ENCODE measurements at places on chromosomes 13 and 19. TPM values are rescaled to one million over a fixed set of nuclear protein-coding genes. Genes with fewer than 3 reads are reported as not detected.

GRCh38 chr19:54518844-54519243 lies 16.2 kb downstream of the LAIR2 start:
- H3K4me3 ChIP-seq = peak overlapping the region; percentile 58
- no peaks in the 10 kb centered on the region for H3K36me3 ChIP-seq
- peak; percentile 48 for DNase-seq
- H3K27me3 ChIP-seq = peaks cover 7% of the 10 kb centered on the region

DNA sequence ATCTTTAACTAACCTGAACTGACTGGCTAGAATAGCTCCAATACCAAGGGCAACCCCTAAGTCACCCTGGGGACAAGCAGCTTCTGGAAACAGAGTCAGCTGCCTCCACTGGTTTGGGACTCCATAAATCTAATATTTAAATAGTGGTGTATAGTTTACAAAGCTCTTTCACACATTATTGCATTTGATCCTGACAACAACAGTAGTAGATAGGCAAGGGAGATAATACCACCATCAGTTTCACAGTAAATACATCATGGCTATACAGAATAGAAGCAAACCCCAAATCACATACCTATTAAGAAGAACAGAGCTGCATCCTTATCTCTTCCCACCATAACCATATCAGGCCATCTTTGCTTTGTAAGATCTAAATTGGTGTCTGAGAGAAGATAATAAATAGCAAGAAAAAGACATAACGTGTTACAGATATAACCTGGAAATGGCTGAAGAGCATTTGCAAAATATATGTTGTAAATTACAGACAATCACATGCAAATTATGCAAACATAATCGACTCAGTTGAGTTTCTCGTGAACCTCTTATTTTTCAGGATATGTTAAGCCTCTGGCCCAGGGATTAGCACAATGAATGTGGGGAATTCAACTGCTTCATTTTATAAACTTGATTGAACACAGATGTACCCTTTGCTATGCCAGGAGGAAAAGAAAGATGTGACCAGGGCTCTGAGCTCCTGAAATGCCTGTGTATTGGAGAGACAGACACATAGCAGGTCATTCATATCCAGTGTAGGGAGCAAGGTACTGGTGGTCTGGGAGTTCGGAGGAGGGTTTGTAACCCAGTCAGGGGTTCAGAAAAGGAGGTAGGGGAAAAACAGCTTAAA lies 142.5 kb downstream of the SLC7A1 start:
- no peaks in the 10 kb centered on the region for H3K4me1 ChIP-seq
- no peak overlapping the region for H3K27ac ChIP-seq
- peaks cover 4% of the 10 kb centered on the region for H3K27me3 ChIP-seq
- H3K36me3 ChIP-seq = no peaks in the 10 kb centered on the region

- H3K27me3 ChIP-seq = no peaks in the 10 kb centered on the region
- no peak overlapping the region for H3K27ac ChIP-seq
- H3K4me3 ChIP-seq = no peak overlapping the region
Measured at GRCh38 chr13:97268772-97269171, 46.6 kb downstream of the MBNL2 start.

DNA sequence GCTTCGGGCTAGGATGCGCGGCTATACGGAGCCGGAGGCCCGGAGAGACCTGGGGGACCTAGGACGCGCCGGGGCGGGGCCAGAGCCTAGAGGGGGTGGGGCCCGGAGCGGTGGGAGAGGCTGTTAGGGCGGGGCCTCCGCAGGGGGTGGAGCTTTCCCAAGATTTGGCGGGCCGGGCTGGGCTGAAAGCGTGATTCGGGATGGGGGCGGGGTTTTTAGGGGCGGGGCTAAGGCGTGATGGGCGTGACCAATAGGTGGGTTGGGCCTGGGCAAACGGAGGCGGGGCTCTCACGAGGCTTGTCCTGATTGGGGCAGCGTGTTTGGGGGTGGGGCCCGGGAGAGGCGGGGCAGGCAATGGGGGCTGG lies 439 bp downstream of the RAB11B start:
- H3K27me3 ChIP-seq = no peaks in the 10 kb centered on the region
- H3K27ac ChIP-seq = peak overlapping the region; percentile 60
- H3K36me3 ChIP-seq = peaks cover 10% of the 10 kb centered on the region

The CAMSAP3 gene
- 0.23 TPM for total RNA-seq

GRCh38 chr19:873561-874041 lies 14.1 kb downstream of the CFD start:
- H3K27me3 ChIP-seq = no peaks in the 10 kb centered on the region
- H3K36me3 ChIP-seq = peaks cover 11% of the 10 kb centered on the region
- H3K4me1 ChIP-seq = peaks cover 2% of the 10 kb centered on the region
- no peak overlapping the region for H3K4me3 ChIP-seq
- no peak overlapping the region for H3K27ac ChIP-seq

The FPR3 gene
- not detected for total RNA-seq

- H3K27me3 ChIP-seq = no peaks in the 10 kb centered on the region
- H3K4me3 ChIP-seq = no peak overlapping the region
- no peak overlapping the region for H3K27ac ChIP-seq
Measured at GRCh38 chr19:36203293-36203692, 11.2 kb downstream of the ZNF565 start.

The COMMD6 gene
- total RNA-seq = 120 TPM

- no peak overlapping the region for H3K27ac ChIP-seq
- no peaks in the 10 kb centered on the region for H3K36me3 ChIP-seq
- no peak for DNase-seq
- no peak overlapping the region for H3K4me3 ChIP-seq
- peaks cover 26% of the 10 kb centered on the region for H3K27me3 ChIP-seq
Measured at GRCh38 chr13:110582421-110582954, 21.0 kb upstream of the RAB20 start.

The VAV1 gene
- 68.9 TPM for total RNA-seq

DNA sequence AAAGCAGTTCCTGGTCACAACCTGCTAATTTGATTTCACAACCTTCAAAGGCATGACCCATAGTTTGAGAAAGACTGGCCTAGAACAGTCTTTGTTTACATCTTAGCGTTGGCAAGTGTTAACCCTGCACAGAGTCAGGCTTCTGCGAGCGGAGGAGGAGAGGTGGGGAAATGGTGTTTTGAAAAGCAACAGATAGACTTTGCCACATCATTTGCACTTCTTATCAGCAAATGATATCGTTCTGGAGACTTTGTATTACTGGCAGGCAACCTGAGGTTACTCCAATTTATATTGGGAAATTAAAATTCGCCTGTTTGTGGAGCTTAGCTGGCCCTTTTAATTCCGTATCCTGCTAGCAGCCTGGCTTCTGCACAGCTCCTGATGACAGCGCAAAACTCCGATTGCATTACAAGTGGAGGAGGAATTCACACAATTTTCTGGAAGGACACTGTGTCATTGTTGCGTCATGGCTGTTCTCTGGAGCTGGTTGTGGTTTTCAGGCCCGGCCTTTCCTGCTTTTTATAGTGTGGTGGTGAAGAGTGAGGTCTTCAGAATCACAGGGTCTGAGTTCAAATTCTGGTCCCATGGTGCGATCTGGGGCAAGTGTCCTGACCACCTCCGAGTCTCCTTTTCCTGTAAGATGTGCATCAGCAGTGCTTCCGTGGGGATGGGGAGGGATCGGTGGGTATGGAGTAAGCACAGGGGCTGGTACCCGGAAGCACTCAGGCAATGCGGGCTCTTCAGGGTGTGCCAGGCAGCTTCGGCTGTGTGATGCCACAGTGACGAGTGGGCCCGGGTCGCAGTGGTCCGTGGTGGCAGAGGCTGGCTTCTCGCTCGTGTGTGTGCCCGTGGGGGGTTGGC lies 49.1 kb upstream of the EHD2 start:
- H3K36me3 ChIP-seq = no peaks in the 10 kb centered on the region
- no peak overlapping the region for H3K27ac ChIP-seq
- H3K4me3 ChIP-seq = no peak overlapping the region
- H3K4me1 ChIP-seq = no peaks in the 10 kb centered on the region
- no peaks in the 10 kb centered on the region for H3K27me3 ChIP-seq

DNA sequence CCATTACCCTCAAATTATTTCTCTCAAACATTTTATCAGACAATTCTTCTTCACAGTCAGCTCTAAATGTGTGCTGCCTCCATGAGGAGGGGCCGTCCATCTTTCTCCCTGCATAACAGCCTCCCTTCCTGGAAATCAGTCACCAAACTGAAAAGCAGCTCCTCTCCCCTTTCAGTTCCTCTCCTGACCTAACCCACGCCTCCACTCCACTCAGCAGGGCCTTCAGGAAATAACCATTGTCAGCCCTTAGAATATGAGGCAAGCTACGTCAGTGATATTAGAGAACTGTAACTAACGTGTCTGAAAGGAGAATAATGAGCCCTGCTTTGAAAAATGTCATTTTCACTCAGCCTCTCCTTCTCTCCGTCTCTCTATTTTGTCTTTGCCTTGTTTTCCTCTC lies 116.2 kb downstream of the OLFM4 start:
- no peaks in the 10 kb centered on the region for H3K27me3 ChIP-seq
- no peak for DNase-seq
- H3K36me3 ChIP-seq = no peaks in the 10 kb centered on the region
- H3K27ac ChIP-seq = no peak overlapping the region

DNA sequence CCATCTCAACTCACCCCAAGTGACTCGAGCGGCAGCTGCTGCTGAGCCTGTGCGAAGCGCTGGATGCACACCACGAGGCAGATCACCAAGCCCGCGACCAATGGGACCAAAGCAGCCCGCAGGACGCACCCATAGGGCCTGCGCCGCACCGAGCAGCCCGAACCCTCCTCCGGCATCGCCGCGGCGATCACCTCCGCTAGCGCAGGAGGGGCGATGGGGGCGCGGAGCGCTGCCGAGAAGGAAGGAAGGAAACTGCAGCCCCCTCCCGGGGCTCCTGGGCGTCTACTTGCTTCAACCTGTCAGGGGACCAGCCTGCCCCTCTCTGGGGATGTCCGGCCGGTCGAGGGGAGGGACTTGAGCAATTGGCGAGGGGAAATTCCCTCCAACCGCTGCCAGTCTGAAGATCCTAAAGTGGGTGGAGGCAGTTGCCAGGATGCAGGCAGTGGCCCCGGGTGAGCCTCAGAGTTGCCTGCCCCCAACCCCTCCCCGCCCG lies at the start of gene CD70:
TSS of gene CD70 (minus strand) at position 324 of the 493 bp plus-strand sequence. CDS start at position 176, 148 bp downstream.
- peak; percentile 65 for DNase-seq
- peak within 1 kb of the TSS; percentile 89 for H3K27ac ChIP-seq
- H3K4me1 ChIP-seq = peaks cover 59% of the 10 kb centered on the region

- no peak overlapping the region for H3K27ac ChIP-seq
- H3K4me3 ChIP-seq = no peak overlapping the region
- no peaks in the 10 kb centered on the region for H3K36me3 ChIP-seq
- no peak for DNase-seq
Measured at GRCh38 chr19:48081106-48081505, 29.5 kb downstream of the PLA2G4C start.

The CD33 gene
- 14.3 TPM for total RNA-seq

All from activated T-helper 2 cell treated with anti-CD3 and anti-CD28 coated beads, Interferon-gamma antibody, Interleukin-2, Interleukin-4, amounts not matched to agents 10 μg/mL and 5 μg/mL and 100 μg/mL, durations not matched to agents 14 hours and 24 hours and 36 hours (primary cell).